ENCODE measurements at places on chromosomes 7 and 10.

GRCh38 chr7:128887169-128888038 is 23.1 kb downstream of the KCP start:
- DNase-seq = no peak

- peak; percentile 3 for DNase-seq
Observed at GRCh38 chr7:33243319-33243881, 114.0 kb downstream of the BBS9 start.

- peak; percentile 23 for DNase-seq
Observed at GRCh38 chr10:68074031-68074774, 880 bp downstream of the HERC4 start.

DNA sequence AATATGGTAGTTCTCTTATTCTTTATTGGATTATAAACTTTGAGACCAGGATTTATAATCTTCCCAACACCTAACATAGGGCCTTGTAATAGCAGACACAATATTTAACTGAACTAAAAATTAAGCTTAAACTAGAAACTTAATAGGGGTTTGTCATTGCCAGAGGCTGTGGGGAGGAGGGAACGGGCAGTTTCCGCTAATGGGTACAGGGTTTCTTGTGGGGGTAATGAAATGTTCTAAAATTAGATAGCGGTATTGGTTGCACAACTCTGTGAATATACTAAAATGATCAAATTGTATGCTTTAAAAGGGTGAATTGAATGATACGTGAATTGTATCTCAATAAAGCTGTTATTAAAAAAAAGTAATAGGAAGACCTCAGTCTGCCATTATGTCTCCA is 45.4 kb downstream of the NT5C2 start:
- no peak for DNase-seq

DNA sequence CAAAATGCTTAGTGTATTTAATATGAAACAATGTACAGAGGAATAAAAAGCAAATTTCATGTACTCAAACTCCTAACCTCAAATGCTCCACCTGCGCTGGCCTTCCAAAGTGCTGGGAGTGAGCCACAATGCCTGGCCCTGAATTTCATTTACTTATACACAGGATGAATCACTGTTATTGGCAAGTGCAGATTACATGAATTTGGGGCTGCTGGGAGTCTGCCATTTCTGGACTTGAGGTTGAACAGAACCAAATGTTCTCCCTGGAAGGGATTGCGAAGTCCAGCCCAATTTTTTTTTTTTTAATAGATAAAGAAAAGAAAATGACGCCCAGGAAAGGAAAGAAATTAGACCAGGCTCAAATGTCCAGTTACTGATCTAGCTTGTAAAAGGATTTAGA is 6.8 kb upstream of the CSTF2T start:
- no peak for DNase-seq

DNA sequence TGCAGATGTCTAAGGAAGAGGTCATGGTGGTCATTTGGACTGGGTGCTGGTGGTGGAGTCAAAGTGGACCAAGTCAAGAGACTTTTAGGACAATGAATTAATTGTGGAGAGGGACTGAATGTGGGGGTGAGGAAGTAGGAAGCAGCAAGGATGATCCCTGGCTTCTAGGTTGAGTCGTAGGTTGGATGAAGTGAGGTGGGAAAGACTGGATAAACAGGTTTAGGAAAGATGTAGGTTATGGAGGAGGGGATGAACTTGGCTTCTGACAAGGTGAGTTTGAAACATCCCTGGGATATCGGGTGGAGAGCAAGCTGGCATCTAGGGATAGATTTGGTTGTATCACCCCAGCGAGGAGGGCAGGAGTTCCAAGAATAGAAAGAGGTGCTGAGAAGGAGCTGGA is 7.6 kb downstream of the SEMA4G start:
- no peak for DNase-seq

GRCh38 chr10:71750124-71750841 is 23.0 kb downstream of the VSIR start:
- no peak for DNase-seq

DNA sequence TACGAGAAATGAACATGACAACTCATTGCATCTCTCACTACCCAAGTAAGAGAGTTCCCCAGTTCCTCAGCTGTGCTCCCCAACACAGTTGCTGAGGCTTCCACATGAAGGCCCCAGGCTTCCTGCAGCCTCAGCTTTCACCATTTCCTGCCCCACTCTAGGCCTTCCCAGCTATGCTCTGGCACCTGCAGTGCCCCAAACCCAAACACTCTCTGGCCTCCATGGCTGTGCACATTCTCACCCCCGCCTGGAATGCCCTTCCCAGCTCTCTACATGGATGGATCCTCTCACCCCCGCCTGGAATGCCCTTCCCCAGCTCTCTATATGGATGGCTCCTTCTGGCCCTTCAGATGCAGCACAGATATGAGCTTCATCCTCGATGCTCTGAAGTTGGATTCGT is 61.3 kb downstream of the KIAA1549 start:
- DNase-seq = no peak

- no peak for DNase-seq
Observed at GRCh38 chr10:104098358-104098925, 12.8 kb upstream of the COL17A1 start.

DNA sequence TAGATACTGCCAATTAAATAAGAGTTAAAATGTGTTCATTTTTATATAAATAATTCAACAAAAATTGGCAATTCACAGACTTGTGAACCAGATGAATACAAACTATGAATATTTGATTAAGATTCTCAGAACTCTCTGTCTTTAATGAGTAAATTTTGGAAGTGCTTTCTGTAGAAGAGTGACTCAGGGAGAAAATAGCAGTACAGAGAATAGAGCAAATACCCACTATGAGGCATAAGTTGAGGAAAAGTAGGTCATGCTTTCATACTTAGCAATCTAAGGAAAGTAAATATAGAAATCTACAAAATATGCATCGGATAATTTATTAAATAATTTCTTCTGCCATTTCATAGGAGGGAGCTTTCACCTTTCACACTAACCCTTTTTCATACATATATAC is 117.7 kb upstream of the TMEM106B start:
- no peak for DNase-seq

GRCh38 chr10:20100171-20100570 is 283.9 kb downstream of the PLXDC2 start:
- no peak for DNase-seq

DNA sequence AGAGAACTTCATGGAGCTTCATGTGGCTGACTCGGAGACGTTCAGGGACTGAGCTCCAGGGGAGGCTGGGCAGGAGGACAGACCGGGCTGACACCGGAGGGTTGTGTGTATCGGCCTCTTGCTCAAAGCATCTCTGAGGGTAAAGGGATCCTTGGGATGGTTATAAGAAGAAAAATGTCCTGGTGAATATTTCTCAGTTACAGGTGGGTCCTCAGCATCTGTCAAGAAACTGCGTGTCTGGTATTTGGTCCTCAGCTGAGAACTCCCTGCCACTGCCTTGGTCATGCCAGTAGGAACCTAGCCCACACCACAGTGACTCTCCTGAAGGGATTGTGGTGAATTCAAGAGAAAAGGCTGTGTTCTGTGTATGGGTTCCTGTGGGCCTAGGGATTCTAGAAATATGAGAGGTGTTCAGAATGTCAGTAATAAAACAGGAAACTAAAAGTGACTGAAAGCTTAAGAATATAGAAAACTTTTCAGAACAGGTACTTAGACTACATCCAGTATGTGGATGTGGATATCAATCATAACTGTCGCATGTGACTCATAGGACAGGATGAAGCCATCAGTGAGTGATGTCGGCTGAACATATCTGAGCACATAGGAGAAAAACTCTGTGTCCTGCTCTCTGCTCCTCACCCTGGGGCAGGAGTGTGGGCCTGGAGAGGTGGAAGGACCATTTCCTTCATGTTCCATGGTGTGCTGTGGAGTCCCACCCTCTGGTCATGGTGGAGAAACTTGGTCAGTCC is 28.4 kb downstream of the MBL2 start:
- no peak for DNase-seq

DNA sequence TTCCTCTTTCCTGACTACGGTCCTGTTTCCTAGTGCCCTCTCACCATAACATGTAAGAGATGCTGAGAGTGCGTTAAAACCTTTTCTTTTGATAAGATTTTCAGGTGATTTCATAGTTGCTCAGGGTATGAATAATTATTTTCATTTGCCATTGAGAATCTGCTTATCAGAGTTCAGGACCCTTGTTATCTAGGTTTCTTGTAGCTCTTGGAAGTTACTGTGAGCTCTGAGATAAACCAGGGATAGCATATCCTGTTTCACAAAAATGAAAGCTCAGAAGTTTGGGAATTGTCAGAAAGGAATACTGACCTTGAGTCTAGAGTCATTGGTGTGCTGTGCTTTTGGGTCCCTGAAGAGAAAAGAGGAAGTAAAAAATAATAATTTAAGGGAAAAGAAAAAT is 76.8 kb upstream of the PRKG1 start:
- no peak for DNase-seq

- DNase-seq = no peak
Observed at GRCh38 chr7:76187272-76187671, 14.4 kb upstream of the SRRM3 start.

- DNase-seq = no peak
Observed at GRCh38 chr10:126425032-126425431, 36.8 kb upstream of the ADAM12 start.

GRCh38 chr7:106855540-106856132 is 9.4 kb upstream of the PIK3CG start:
- DNase-seq = no peak

- DNase-seq = no peak
Observed at GRCh38 chr7:27581119-27581518, 81.6 kb downstream of the HIBADH start.

GRCh38 chr7:134926396-134926795 is 59.9 kb upstream of the AGBL3 start:
- DNase-seq = no peak

DNA sequence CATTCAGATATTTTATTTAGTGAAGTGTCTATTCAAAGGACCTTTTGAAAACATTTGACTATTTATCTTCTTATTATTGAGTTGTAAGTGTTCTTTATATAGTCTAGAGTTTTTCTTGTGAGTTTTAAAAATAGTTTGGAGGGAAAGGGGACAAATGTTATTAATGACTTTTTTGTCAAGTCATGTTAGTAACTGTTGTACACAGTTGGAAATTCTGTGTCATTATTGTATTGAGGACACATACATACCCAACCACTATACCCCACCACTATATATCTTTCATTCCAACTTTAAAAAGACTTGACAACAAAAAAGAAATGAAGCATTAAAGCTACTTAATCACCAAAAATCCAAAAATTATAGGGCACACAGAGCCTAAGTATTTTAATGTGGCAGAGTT is 53.2 kb upstream of the OIT3 start:
- DNase-seq = no peak

DNA sequence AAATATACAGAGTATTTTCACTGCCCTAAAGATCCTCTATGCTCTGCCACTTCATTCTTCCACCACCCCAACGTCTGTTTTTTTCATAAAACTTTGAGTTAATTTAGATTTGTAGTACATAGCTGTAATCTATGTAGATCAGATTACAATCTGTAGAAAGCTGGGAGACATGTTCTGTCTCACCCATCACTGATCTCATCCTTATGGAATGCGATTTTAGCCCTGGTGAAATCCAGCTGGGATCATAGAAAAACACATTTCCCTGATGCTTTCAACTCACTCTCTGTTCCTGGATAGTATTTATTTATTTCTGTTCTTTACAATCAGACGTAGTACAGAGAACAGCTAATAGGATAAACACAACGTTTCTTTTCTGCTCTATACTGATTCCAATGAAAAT is 521.0 kb downstream of the KIF20B start:
- DNase-seq = no peak

- DNase-seq = no peak
Observed at GRCh38 chr10:93917064-93917391, 23.2 kb downstream of the SLC35G1 start.

DNA sequence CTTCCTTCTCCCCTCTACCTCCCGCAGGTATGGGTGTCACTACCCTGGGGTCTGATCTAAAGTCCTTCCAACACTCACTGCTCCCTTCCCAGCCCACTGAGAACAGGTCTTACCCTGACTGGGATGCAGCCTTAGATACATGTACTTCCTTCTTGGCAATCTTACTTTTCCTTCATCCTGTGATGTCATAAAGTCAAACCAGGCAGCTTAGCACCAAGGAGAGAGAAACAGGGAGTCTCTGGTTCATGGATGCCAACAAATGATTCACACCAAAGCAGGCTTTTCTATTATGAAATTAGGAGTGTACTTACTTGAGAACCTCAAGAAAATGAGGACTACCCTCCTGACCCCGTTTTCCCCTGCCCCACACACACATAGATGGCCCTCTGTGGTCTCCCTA is 111.0 kb upstream of the KMT2E start:
- DNase-seq = no peak

GRCh38 chr7:131109759-131110296 is 217.8 kb upstream of the MKLN1 start:
- DNase-seq = peak; percentile 63

DNA sequence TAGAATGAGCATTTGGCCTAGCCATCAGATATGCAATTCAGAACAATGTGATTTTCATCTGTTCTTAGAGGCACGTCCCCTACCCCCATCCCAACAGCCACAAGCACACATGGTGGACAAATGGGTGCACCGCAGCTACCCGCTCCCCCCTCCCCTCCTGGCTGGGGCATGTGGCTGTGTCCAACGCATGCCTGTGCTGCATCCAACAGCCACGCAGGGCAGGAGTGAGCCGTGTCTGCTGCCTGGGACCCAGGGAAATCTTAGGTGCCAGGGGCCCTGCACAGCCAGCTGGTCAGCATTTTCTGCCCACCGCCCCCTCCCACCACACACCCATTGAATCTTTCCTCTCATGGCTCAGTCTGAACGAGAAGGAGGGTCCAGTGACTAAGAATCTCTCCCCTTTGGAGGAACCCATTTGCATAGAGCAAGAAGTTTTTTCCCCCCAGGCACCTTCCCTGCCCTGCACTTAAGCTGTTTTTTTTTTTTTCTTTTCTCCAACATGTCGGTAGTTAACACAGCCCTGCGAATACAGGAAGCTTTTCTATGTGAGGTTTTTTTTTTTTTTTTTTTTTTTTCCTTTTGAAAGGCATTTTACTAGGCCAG is 138.9 kb downstream of the WDR11 start:
- no peak for DNase-seq

DNA sequence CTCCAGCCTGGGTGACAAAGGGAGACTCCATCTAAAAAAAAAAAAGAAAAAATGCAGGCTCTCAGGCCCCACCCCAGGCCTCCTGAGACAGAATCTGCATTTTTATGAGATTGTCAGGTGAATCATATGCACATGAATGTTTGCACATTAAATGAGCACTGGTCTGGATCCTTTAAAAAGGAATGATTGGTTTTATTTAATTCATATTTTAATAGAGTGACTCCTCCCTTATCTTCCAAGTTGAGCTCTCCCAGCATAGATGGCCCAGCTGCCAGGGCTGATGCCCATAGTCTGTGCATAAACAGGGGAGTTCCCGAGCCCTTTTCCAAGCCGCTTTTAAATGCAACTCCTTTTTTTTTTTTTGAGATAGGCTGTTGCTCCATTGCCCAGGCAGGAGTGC is 28.5 kb downstream of the CUX1 start:
- no peak for DNase-seq

DNA sequence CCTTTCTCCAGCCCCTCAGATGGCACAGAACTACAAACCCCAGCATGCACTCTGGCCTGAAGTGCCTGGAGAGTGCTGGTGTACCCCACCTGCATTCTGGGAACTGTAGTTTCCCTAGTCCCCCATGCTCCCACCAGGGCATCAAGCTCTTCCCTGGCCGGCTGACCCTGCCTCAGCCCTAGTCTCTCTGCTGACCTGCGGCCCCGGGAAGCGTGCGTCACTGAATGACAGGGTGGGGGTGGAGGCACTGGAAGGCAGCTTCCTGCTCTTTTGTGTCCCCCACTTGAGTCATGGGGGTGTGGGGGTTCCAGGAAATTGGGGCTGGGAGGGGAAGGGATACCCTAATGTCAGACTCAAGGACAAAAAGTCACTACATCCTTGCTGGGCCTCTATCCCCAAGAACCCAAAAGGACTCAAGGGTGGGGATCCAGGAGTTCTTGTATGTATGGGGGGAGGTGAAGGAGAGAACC is 2.1 kb downstream of the NOS3 start:
- no peak for DNase-seq

Data from naive thymus-derived CD4-positive, alpha-beta T cell (primary cell).